ENCODE measurements at places on chromosomes 7 and 10.

GRCh38 chr10:120948889-120949608, 97.9 kb downstream of the WDR11 start:
- no peak for DNase-seq

- DNase-seq, result no peak
Measured at GRCh38 chr7:158022601-158023000, 565.0 kb downstream of the PTPRN2 start.

DNA sequence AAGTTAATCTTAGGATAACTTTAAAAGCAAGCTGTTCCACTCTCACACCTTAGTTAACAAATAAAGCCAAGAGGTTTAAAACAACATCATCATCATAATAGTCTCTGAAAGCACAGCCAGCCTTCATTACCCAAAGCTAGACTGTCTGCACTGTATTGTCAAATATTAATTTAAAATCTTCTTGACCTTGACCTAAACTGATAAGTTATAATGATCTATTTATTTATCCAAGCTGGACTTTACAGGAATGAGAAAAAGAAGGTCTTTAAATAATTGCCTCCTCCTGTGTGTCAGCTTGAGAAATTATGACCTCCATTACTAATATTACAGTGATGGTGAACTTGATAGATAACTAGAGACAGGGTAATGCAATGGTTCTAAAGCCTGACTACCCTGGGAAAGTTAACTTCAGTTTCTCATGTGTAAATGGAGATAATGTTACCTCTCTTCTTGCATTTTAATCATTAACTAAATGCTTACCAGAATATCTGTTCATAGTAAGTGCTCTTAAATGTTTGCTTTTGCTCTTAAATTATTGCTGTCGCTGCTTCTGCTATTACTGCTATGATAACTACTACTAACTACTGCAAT, 111.0 kb downstream of the KAT6B start:
- DNase-seq, result no peak

- DNase-seq, result no peak
Measured at GRCh38 chr10:102645388-102645740, 1.1 kb downstream of the TRIM8 start.

DNA sequence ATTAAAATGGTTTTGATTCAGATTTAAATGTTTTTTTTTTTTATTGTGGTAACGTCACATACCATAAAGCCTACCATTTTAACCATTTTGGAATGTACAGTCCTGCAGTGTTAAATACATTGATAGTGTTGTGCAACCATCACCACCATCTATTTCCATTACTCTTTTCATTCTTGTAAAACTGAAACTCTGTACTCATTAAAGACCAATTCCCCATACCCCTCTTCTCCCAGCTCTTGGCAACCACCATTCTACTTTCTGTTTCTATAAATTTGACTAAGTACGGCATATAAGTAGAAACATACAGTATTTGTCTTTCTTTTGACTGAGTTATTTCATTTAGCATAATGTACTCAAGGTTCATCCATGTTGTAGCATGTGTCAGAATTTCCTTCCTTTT, 96.2 kb downstream of the EXOC4 start:
- no peak for DNase-seq

- DNase-seq, result no peak
Measured at GRCh38 chr10:77261146-77261545, 376.5 kb downstream of the KCNMA1 start.

GRCh38 chr7:114356133-114356532, 58.5 kb upstream of the FOXP2 start:
- peak; percentile 1 for DNase-seq

- no peak for DNase-seq
Measured at GRCh38 chr10:13440185-13441061, 88.4 kb downstream of the BEND7 start.

GRCh38 chr10:72175149-72175548, 40.7 kb upstream of the ANAPC16 start:
- no peak for DNase-seq

GRCh38 chr7:2607122-2607922, 24.5 kb upstream of the TTYH3 start:
- no peak for DNase-seq

- DNase-seq, result no peak
Measured at GRCh38 chr10:86310291-86310690, 56.3 kb downstream of the GRID1 start.

- no peak for DNase-seq
Measured at GRCh38 chr7:27122077-27122910, 8.3 kb downstream of the HOXA4 start.

Measured in non-pigmented ciliary epithelial cell (primary cell).